ENCODE measurements at places on chromosomes 4 and X.

GRCh38 chrX:126137899-126138298 lies 28.2 kb downstream of the DCAF12L2 start:
- no peak overlapping the region for H3K4me3 ChIP-seq
- no peak overlapping the region for H3K27ac ChIP-seq

GRCh38 chr4:78056265-78057129 lies 626 bp upstream of the FRAS1 start:
- H3K4me1 ChIP-seq: no peaks in the 10 kb centered on the region
- H3K27ac ChIP-seq: peak overlapping the region; percentile 94
- H3K27me3 ChIP-seq: no peaks in the 10 kb centered on the region
- peak overlapping the region; percentile 82 for H3K4me3 ChIP-seq
- DNase-seq: peak; percentile 72

DNA sequence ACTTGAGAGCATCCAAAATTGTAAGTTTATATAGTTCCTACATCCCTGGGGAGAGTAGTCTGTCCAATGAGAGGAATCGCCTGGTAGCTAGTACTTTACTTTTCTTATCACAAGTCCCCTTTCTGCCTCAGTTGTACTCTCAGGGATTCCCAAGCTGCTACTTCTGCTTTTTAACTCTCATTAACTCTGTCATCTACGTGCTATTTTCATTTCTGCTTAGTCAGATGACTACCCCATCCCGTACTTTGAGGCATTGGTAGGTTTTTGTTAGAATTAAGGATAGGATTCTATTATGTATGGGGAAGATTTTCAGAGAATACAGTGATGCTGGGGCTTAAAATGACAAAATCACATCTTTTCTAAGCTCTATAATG lies 24.7 kb downstream of the RBPJ start:
- H3K4me3 ChIP-seq: no peak overlapping the region
- peaks cover 48% of the 10 kb centered on the region for H3K4me1 ChIP-seq
- DNase-seq: no peak
- H3K27ac ChIP-seq: peak overlapping the region; percentile 16
- no peaks in the 10 kb centered on the region for H3K27me3 ChIP-seq

GRCh38 chr4:183985786-183986185 lies 80.7 kb downstream of the STOX2 start:
- no peak for DNase-seq
- H3K4me3 ChIP-seq: no peak overlapping the region
- H3K4me1 ChIP-seq: peaks cover 12% of the 10 kb centered on the region
- H3K27ac ChIP-seq: no peak overlapping the region
- no peaks in the 10 kb centered on the region for H3K36me3 ChIP-seq

GRCh38 chr4:5213087-5213595 lies 161.9 kb downstream of the STK32B start:
- no peaks in the 10 kb centered on the region for H3K36me3 ChIP-seq
- H3K27ac ChIP-seq: no peak overlapping the region
- no peak for DNase-seq
- no peaks in the 10 kb centered on the region for H3K27me3 ChIP-seq
- H3K4me1 ChIP-seq: no peaks in the 10 kb centered on the region

GRCh38 chr4:64807821-64808220 lies 398.6 kb upstream of the TECRL start:
- DNase-seq: no peak
- no peaks in the 10 kb centered on the region for H3K36me3 ChIP-seq
- H3K27me3 ChIP-seq: no peaks in the 10 kb centered on the region

GRCh38 chr4:56434599-56435139 lies 746 bp downstream of the PPAT start:
- H3K27me3 ChIP-seq: no peaks in the 10 kb centered on the region
- peaks cover 16% of the 10 kb centered on the region for H3K4me1 ChIP-seq
- peak overlapping the region; percentile 99 for H3K27ac ChIP-seq

GRCh38 chr4:184387351-184387750 lies 87.0 kb downstream of the IRF2 start:
- peaks cover 53% of the 10 kb centered on the region for H3K4me1 ChIP-seq
- H3K36me3 ChIP-seq: no peaks in the 10 kb centered on the region
- H3K27me3 ChIP-seq: no peaks in the 10 kb centered on the region
- peak overlapping the region; percentile 89 for H3K27ac ChIP-seq

DNA sequence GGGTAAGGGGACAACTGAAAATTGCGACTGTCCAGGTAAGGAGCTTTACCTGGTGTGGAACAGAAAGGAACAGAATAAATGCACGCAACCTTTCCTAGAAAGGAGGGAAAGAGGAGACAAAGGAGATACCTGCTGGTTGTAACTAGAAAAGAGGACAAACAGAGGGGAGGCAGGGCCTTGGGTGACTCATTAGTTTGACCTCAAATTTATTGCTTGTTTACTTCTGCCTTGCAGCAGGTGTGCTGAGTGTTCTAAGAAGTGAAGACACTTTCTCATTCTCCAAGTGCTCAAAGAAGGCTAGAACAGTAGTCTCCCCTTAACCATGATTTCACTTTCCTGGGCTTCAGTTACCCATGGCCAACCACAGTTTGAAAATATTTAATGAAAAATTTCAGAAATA lies 123.1 kb upstream of the BOD1L1 start:
- H3K36me3 ChIP-seq: no peaks in the 10 kb centered on the region
- no peaks in the 10 kb centered on the region for H3K27me3 ChIP-seq

DNA sequence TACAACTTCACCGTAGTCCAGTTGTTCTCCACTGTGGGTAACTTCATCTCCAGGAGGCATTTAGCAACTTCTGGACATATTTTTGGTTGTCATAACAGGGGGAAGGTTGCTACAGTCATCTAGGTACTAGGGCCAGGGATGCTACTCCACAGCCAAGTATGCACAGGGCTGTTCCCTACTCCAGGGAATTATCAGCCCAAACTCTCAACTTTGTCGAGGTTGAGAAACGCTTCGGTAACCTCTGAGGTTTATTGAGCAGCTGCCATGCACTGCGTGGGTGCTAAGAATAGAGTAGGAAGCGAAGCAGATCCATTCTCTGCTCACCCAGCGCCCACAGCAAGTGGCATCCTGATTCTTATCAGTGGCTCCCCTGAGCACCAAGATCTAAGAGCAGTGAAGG lies 8.2 kb downstream of the FGFBP1 start:
- DNase-seq: no peak
- no peaks in the 10 kb centered on the region for H3K36me3 ChIP-seq
- no peaks in the 10 kb centered on the region for H3K4me1 ChIP-seq
- H3K4me3 ChIP-seq: no peak overlapping the region

- no peaks in the 10 kb centered on the region for H3K36me3 ChIP-seq
- no peaks in the 10 kb centered on the region for H3K4me1 ChIP-seq
- H3K27ac ChIP-seq: no peak overlapping the region
- DNase-seq: no peak
Observed at GRCh38 chr4:16337936-16338335, 111.7 kb upstream of the TAPT1 start.

DNA sequence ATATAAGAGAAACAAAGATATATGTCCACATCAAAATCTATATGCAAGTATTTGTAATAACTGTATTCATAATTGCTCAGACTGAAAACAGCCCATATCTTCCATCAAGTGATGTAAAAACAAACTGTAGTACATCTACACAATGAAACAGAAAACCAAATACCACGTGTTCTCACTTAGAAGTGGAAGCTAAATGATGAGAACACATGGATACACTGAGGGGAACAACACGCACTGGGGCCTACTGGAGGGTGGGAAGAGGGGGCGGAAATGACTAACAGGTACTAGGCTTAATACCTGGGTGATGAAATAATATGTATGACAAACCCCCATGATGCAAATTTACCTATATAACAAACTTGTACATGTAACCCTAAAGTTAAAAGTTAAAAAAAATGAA lies 42.7 kb downstream of the UBA6 start:
- no peak overlapping the region for H3K27ac ChIP-seq
- peaks cover 4% of the 10 kb centered on the region for H3K36me3 ChIP-seq
- DNase-seq: no peak
- H3K27me3 ChIP-seq: no peaks in the 10 kb centered on the region
- no peak overlapping the region for H3K4me3 ChIP-seq
- H3K4me1 ChIP-seq: no peaks in the 10 kb centered on the region

GRCh38 chr4:93827272-93827947 lies 1.1 kb upstream of the ATOH1 start:
- H3K4me3 ChIP-seq: no peak overlapping the region
- H3K27ac ChIP-seq: no peak overlapping the region
- no peak for DNase-seq
- H3K36me3 ChIP-seq: no peaks in the 10 kb centered on the region
- H3K4me1 ChIP-seq: peaks cover 22% of the 10 kb centered on the region
- H3K27me3 ChIP-seq: peaks cover 71% of the 10 kb centered on the region

GRCh38 chrX:36241397-36241796 lies 321.9 kb downstream of the CFAP47 start:
- H3K36me3 ChIP-seq: no peaks in the 10 kb centered on the region
- H3K4me1 ChIP-seq: no peaks in the 10 kb centered on the region

GRCh38 chr4:185903205-185903604 lies 91.2 kb upstream of the SORBS2 start:
- no peaks in the 10 kb centered on the region for H3K4me1 ChIP-seq
- H3K27me3 ChIP-seq: no peaks in the 10 kb centered on the region
- H3K4me3 ChIP-seq: no peak overlapping the region
- H3K36me3 ChIP-seq: no peaks in the 10 kb centered on the region

DNA sequence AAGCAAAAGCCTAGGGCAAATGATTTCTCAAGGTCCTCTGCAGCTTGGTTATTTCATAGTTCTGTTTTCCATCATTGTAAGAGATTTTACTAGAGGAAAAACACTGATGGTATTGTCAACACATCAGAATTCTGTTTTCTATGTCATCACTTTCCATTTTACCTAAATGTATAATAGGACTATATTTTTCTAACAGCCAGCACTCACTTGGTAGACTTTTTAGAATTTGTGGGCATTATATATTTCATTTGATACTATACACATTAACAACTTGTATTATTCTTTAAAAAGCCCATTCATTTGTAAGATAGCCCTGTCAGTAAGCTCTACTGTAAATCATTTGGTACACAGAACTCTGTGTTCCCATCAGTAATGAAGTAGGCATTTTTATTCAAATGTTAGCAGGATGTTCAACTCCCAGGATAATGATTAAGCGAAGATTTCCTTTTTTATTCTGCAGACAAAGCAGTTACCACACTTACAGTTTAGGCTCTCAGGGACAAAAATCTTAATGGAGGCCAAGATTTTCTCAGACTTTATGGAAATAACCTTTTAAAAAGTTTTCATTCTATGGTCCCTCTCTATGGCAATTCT lies 143.6 kb upstream of the TEX13C start:
- H3K4me1 ChIP-seq: no peaks in the 10 kb centered on the region
- no peaks in the 10 kb centered on the region for H3K27me3 ChIP-seq
- no peak overlapping the region for H3K4me3 ChIP-seq
- H3K27ac ChIP-seq: no peak overlapping the region

DNA sequence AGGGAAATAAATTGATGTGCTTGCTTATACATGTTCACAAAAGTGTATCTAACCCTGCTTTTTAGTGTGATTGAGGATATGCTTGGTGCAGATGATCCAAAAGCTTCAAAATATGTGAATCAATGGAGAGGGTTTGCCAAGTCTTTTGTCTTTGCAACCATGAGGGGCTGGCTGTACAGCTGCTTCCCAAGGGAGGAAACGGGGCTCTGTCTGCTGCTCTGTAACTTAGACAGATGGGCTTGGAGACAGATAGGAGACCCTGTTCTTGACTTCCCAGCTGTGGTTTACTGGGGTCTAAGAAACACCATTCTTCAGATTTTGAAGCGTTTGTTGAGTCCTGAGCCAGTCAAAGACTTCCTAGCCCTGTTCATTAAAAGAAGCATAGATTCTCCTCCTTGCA lies 152.3 kb downstream of the DCLK2 start:
- H3K27ac ChIP-seq: no peak overlapping the region
- no peak overlapping the region for H3K4me3 ChIP-seq
- no peak for DNase-seq
- H3K27me3 ChIP-seq: no peaks in the 10 kb centered on the region
- no peaks in the 10 kb centered on the region for H3K4me1 ChIP-seq

DNA sequence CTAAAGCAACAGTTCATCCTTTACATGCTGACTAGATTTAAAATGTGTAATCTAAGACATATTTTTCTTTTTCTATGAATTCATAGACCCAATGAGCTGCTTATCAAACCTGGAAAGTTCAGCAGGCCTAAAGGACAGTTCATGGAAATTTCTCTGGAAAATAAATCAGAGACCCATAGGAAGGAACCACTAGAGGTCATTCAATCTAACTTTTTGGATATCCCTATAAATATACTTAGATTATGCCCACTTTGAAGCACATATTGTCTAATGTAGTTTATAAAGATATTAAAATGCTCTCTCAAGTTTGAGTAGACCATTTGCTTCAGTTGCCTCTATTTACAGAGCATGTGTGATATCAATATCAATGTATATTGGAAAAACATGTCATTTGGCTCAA lies 473.0 kb downstream of the FAT4 start:
- no peaks in the 10 kb centered on the region for H3K27me3 ChIP-seq
- H3K36me3 ChIP-seq: no peaks in the 10 kb centered on the region
- H3K27ac ChIP-seq: no peak overlapping the region
- no peak for DNase-seq
- H3K4me3 ChIP-seq: no peak overlapping the region
- no peaks in the 10 kb centered on the region for H3K4me1 ChIP-seq

- H3K4me3 ChIP-seq: no peak overlapping the region
- no peak for DNase-seq
- no peaks in the 10 kb centered on the region for H3K36me3 ChIP-seq
- no peaks in the 10 kb centered on the region for H3K4me1 ChIP-seq
- H3K27ac ChIP-seq: no peak overlapping the region
Observed at GRCh38 chrX:94455782-94456181, 781.8 kb downstream of the FAM133A start.

GRCh38 chrX:70432936-70433847 lies 10.1 kb downstream of the GDPD2 start:
- peak overlapping the region; percentile 90 for H3K27ac ChIP-seq
- no peaks in the 10 kb centered on the region for H3K36me3 ChIP-seq
- no peak for DNase-seq
- no peaks in the 10 kb centered on the region for H3K27me3 ChIP-seq
- H3K4me1 ChIP-seq: peaks cover 8% of the 10 kb centered on the region
- H3K4me3 ChIP-seq: peak overlapping the region; percentile 70

- H3K27ac ChIP-seq: no peak overlapping the region
- H3K4me3 ChIP-seq: no peak overlapping the region
- no peaks in the 10 kb centered on the region for H3K27me3 ChIP-seq
- DNase-seq: no peak
Observed at GRCh38 chr4:170122252-170122651, 32.5 kb upstream of the AADAT start.

DNA sequence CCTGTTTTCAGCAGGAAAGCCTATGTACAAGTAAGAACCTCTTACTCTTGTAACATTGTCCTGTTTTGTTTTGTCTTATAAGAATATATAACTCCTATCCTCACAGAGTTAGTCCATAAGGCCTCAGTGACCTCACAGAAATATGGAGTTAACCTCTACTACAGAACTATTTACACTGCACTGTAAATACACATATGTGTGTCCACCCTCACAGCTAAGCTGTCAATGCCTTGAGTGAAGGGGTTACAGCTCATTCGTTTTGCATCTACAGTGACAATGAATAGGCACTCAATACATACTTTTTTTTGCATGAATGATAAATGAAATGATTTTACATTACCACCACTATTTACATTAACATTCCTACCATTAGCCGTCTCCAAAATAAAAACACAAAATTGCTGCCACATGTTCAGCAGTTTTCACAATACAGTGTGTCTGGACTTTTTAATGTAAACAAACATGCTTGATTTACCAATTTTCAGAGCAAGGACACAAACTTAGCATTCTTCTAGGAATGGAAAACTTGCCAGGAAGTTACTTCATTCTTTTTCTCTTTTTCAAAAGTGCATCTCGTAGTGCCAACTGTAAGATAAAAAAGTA lies 9.5 kb upstream of the NAAA start:
- H3K27me3 ChIP-seq: no peaks in the 10 kb centered on the region
- peaks cover 79% of the 10 kb centered on the region for H3K36me3 ChIP-seq
- H3K4me3 ChIP-seq: no peak overlapping the region
- no peak for DNase-seq
- no peak overlapping the region for H3K27ac ChIP-seq
- no peaks in the 10 kb centered on the region for H3K4me1 ChIP-seq

All from gastrocnemius medialis (tissue), 4 donors.